CD4-positive, alpha-beta T cell treated with Interleukin-10 for 1 hour (primary cell): ENCODE measurements at places on chromosomes 2 and 18.

DNA sequence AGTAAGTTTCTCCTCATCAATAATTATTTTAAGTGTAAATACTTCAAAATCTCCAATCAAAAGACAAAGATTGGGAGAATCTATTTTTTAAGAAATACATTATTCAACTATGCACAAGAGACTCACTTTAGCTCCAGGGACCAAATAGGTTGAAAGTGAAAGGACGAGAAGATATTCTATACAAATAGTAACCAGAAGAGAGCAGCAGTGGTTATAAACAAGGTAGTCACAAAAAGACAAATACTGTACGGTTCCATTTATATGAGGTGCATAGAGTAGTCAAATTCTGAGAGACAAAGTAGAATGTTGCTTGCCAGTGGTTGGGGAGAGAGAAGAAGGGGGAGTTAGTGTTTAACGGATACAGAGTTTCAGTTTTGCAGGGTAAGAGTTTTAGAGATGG lies 69.8 kb downstream of the POU3F3 start:
- no peak for DNase-seq

- DNase-seq, result no peak
Measured at GRCh38 chr2:171191021-171191420, 30.3 kb upstream of the TLK1 start.

DNA sequence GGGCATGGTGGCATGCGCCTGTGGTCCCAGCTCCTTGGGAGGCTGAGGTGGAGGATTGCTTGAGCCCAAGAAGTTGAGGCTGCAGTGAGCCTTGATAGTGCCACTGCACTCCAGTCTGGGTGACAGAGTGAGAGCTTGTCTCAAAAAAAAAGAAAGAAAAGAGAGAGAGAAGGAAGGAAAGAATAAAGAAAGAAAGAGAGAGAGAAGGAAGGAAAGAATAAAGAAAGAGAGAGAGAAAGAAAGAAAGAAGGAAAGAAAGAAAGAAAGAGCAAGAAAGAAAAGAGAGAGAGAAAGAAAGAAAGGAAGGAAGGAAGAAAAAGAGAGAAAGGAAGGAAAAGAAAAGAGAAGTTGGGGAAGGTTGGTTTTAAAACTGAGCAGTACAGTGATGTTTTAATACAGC lies 49.0 kb upstream of the ACSL3 start:
- no peak for DNase-seq

DNA sequence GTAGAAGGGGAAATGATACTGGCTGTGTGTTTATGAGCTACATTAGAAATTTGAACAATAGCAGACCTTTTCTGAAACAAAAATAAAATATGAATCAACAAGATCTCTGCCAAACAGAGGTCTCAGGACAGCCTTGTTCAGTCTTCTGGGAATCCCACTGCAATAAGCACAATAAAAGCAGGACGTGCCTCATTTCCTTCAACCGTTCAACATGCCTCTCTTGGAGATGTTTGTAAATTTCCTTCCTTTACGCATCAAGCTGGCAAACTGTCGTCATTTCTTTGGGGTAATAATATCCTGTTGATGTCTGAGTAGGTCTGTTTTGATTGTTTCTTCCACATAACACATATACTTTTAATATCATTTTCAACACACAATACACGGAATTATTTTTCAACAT lies 77.2 kb downstream of the TCF4 start:
- no peak for DNase-seq

- DNase-seq, result no peak
Measured at GRCh38 chr2:44171018-44171417, 2.3 kb downstream of the PPM1B start.

DNA sequence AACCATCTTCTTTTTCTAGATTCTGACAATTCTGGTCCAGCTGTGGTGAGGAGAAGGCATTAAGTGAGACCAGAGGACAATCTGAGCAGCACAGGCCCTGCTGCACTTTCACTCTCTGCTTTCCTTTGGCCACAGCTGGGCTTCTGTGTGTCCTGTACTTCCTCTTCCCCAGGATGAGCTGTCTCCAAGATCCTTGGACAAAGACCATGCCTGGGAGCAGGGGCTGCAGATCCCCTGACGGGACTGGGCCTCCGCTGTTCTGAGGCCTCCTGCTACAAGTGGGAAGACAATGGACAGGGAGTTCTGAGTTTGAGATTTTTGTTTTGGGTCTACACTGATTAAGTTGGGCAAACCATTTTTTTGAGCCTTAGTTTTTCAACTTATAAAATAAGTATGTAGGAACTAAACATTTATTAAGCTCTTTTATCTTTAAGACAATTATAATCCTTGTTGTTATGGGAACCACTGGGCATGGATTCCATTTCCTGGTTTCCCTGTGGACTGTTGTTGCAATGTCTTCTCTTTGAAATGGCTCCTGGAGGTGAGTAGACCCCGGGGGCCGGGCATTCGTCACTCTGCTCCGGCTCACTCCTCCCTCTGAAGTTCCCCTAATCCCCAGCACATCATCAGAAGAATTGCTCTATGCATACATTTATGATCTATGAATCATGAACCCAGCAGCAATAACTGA lies 266.6 kb downstream of the ACTR3 start:
- DNase-seq, result no peak

- DNase-seq, result no peak
Measured at GRCh38 chr2:108378851-108379250, 1.1 kb downstream of the SULT1C4 start.

GRCh38 chr2:74555610-74556103 lies 1.1 kb downstream of the DOK1 start:
- no peak for DNase-seq

DNA sequence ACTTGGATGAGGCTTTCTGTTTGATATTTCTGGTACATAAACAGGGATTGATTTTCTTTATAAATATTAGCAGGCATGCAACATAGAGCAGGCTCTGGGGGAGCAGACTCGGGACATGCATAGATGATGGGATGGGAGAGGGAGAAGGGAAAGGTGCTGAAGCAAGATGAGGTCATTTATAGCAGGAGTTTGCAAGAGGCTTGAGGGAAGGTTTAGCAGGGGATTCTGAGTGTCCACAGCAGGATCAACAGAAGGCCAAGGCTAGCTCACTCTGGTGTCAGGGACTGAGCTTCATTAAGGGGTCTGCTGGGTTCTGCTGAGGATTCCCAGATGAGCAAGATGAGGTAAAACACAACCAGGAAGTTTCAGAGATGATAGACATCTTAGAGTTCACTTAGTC lies 309.1 kb upstream of the CELF4 start:
- DNase-seq, result no peak

DNA sequence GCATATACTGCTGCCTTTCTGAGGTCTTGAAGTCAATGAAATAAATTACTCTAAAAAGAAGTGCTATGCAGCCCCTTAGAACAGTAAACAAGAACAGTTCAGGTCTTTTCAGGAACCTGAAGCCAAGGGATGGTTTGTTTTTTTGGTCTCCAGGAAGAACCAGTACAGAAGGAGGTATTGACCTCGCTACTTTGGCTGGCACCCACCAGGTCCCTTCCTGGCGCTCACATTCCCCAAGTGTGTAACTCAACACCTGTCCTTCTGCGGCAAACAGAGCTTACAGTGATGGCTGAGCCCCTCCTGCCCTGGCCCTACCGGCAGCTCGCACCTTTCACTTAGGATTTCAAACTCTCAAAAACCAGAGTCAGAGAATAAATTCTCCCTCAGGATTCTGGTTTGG lies 51.9 kb downstream of the SETBP1 start:
- DNase-seq, result no peak

DNA sequence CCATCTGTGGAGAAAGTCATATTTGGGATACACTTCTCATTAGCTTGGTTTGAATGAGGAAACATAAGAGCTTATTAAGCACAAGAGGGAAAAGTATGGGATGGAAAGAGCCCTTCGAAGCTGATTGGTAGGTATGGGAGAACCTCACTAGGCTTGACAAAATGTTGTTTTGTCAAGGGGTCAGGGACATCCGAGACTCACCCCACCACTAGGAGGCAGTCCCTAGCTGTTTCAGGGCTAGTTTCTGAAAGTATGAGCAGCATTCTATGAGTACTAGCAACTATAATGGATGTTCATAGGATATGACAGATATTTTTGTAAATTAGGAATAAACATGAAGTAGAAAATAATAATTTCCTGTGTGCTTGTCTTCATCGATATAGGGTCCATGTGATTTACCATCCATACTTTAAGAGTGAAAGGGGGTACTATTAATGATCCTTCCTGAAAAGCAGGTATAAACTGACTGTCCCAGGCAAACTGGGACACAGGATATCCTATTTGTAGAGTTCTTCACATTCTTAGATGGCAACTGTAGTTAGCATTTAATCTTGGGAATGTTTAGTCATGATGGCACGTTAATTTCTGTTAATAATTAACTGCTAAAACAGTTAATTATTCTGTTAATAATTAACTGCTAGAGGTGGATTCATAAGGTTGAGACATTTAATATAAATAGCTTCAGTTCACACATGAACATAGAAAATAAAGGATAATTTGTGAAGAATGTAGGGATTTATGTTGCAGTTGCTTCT lies 28.4 kb downstream of the OTX1 start:
- no peak for DNase-seq

GRCh38 chr18:41600693-41601391 lies 354.2 kb upstream of the PIK3C3 start:
- DNase-seq, result no peak

- no peak for DNase-seq
Measured at GRCh38 chr2:108905906-108906305, 83.1 kb downstream of the EDAR start.

DNA sequence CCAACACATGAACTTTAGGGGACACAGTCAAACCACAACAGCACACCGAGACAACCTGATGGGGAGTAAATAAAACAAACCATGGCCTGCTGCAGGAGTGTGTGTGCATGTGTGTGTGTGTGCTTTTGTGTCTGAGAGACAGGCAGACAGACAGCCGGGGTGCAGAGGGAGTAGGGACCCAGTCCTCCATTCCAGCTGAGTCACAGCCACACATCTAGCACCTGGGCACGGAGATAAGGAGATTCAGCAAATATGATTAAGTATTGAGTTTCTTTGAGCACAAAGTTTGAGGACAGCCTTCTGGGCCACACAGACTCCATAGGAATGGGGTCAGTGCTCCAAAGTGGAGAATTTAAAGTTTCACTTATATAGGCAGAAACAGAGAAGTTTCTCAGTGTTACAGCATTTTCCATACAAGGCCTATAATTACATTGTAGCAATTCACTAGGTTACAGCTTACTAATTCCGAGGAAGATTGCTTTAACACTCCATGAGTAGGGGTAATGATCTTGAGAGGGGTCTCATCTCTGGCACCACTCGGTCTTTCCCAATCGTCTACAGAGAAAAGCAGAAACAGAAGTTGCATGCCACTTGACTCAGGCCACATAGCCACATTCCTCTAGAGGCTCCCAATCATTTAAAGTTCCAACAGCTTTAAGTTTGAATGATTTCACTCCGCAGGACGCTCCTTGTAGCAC lies 30.8 kb upstream of the PRLH start:
- DNase-seq, result no peak

DNA sequence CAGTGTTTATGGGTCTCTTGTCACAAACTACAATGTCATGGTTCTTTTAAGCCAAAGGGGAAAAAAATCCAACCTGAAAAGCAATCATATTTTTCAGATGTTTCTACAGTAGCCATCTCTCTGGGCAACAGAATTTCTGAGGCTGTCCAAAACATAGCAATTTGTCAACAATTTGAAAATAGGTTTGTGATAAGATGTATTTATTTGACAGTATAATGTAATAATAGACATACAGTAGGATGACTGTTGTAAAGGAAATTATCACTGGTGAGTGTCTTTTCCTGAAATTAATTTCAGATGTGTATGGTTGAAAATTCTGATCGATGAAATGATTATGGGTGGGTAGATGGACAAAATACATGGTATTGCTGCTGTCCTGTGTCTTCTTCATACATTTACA lies 1230.1 kb upstream of the CDH2 start:
- no peak for DNase-seq

DNA sequence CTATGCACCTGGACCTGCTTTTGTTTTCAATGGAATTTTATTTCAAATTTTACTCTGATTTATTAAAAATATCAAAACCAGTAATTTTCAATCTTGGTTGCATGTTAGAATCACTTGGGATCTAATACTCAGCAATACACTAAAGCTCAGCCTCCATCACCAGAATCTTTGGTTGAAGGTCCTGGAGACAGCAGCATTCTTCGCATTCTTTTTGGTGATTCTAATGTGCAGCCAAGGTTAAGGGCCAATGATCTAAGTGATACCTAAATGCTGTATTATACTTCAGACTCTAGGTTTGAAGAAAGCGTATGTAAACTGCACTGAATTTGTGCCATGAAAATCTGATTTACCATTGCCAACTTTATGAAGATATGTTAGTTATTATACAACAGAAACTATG lies 493.1 kb downstream of the XIRP2 start:
- no peak for DNase-seq

- DNase-seq, result no peak
Measured at GRCh38 chr2:30398084-30398873, 48.8 kb upstream of the LCLAT1 start.

DNA sequence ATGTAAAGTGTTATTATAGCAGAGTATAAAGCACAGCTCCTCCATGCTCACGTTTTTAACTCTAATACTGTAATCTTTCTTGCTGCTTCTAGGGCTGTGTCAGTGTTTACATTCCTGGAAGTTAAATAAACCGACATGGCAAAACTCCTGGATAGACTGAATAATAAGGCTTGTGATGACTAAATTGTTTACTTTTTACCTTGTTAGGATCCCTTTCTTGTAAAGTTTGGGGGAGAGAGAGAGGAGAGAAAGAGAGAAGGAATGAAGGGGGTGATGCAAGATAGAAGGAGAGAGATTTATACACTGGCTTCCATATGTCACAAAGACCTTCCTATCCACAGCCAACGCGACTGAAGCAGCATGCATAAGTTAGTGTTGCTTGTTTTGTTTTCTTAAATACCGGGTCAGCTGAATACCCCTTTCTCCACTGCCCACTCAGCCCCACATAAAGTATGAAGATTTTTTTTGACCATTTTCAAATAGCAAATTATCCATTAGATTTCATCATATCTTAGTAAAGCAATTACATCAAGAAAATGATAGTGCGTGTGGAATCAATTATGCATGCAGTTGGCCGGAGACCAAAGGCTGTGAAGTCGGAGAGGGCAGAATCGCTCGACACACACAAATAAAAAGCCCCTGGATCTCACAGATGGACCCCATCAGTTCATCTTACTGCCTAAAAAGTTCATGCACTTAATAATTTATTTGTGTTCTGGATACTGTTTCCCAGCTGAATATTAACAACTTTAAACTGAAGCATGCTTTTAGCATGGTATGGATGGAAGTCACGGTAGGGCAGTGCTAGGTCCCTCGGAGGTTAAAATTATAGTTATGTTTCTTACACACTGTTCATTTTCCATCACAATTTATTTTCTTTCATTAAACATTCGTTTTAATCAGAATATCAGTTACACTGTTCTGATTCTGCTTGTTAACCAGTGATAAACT lies 20.1 kb downstream of the BCL11A start:
- DNase-seq, result no peak
